Mesothelial cell of epicardium (in vitro differentiated cells): ENCODE measurements at places on chromosomes 4 and X. TPM values are rescaled to one million over a fixed set of nuclear protein-coding genes. Genes with fewer than 3 reads are reported as not detected.
A peak's percentile ranks its signal among the peaks of the same experiment; 100 is the strongest.

PABPC4L gene
- 14.5 to 15.0 TPM (median 14.8 TPM) in 3 replicates for total RNA-seq

DNA sequence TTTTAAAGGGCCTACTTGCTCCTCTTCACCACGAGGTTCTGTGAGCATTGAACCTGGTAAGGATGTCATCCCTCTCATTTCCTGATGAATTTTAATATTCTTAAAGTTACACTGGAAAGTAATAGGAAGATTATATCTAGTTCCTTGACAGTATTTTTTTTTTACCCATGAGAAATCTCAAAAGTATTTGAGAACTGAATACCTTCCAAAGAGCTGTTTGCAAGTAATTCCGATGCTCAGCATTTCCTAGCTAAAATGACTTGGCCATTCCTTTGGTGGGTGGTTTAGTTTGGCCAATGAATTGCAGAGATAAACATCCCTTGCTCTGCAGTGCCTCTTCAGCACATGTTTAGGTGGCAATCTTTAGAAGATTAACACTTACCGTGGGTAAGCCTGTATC lies 110.2 kb upstream of the WDR1 start:
- no peaks in the 10 kb centered on the region for H3K4me1 ChIP-seq
- no peaks in the 10 kb centered on the region for H3K36me3 ChIP-seq
- no peak overlapping the region for H3K4me3 ChIP-seq
- no peak for DNase-seq
- H3K27me3 ChIP-seq, result no peaks in the 10 kb centered on the region

DNA sequence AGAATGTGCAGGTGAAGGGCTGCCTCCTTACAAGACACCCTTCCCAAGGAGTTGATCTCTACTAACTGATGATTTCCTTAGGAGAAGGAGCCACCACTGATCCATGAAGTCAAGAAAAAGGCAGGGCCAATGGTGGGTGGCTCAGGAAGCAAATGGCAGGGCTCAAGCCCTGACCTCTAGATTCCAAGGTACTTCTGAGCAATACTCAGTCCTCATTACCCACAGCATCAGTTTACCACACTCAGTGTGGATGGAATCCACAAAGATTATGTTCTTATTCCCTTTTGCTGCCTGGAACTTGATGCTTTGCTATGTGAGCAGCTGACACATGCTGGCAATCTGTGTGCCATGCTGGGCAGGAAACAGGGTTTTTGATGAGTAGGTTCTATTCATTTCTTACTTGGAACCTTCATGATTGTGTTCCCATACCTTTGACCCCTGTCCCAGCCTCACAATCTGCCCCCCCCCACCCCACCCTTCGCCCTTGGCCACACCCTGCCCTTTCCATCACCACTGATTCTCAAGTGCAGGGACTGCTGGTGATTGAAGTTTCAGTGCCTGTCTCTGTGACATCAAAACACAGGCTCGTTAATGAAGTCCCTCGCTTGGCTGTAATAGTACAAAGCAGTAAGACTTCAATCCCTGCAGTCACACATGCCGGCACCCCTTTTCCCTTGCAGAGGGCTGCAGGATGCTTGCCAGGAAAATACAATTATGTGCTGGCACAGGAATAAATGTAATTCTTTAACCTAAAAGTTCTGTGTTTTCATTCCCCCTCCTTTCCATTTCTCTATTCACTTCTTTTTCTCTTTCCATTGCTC lies 135.6 kb upstream of the GPC4 start:
- H3K36me3 ChIP-seq, result peaks cover 34% of the 10 kb centered on the region
- no peak for DNase-seq
- no peaks in the 10 kb centered on the region for H3K4me1 ChIP-seq
- no peaks in the 10 kb centered on the region for H3K27me3 ChIP-seq
- no peak overlapping the region for H3K4me3 ChIP-seq

DNA sequence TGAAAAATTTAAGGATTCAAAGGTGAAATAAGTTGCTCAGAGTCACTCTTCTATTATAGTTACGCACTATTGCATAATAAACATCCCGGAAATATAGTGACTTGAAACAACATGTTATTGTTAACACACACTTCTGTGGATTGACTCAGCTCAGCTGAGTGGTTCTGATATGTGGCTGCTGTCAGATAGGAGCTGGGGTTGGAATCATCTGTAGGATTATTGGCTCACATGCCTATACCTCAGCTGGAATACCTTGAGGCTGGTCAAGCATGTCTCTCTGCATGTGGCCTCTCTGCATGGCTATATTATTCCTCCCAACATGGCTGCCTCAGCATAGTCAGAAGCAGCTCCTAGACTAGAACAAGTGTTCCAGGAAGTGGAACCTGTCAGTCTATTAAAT lies 486.7 kb upstream of the MAGEB2 start:
- no peak overlapping the region for H3K4me3 ChIP-seq
- DNase-seq, result no peak
- no peaks in the 10 kb centered on the region for H3K4me1 ChIP-seq
- no peaks in the 10 kb centered on the region for H3K36me3 ChIP-seq
- no peak overlapping the region for H3K27ac ChIP-seq
- no peaks in the 10 kb centered on the region for H3K27me3 ChIP-seq

ANK2 gene
- 9.2 to 11.8 TPM (median 10.4 TPM) in 3 replicates for total RNA-seq

- H3K4me3 ChIP-seq, result no peak overlapping the region
- H3K4me1 ChIP-seq, result no peaks in the 10 kb centered on the region
- H3K36me3 ChIP-seq, result peaks cover 49% of the 10 kb centered on the region
- no peak for DNase-seq
- H3K27me3 ChIP-seq, result no peaks in the 10 kb centered on the region
- H3K27ac ChIP-seq, result no peak overlapping the region
These were observed 87.9 kb downstream of the EVC start for GRCh38 chr4:5798946-5799345.

DNA sequence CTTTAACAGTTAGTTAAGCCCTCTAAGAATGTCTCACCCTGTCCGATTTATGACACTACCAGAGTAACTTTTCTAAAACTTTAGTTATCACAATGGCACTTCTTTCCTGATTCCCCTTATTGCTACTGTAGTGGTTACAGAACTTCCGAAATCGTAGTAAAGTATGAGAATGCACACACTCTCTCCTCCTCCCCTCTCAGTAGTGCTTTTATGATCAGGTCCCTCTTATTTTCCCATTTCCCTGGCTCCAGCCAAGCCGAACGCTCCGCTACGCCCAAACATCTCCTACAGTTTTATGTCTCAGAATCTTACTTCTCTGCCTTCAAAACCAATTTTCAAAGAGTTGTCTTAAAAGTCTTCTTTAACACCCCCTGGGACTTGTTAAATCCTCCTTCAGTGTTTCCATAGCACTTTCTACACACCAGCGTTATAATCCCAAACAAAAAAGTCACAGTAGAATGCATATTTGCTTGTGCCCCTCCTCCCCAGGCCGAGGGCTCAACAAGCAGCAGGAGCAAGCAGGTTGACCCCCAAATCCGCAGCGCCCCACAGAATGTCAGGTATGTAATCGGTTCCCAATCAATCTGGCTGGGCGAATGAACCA lies 671 bp downstream of the HPF1 start:
- H3K36me3 ChIP-seq, result peaks cover 4% of the 10 kb centered on the region
- peaks cover 19% of the 10 kb centered on the region for H3K4me1 ChIP-seq
- H3K27ac ChIP-seq, result peak overlapping the region; percentile 52
- H3K27me3 ChIP-seq, result peaks cover 2% of the 10 kb centered on the region

- no peak for DNase-seq
- peaks cover 27% of the 10 kb centered on the region for H3K4me1 ChIP-seq
- H3K36me3 ChIP-seq, result no peaks in the 10 kb centered on the region
- H3K27me3 ChIP-seq, result peaks cover 3% of the 10 kb centered on the region
These were observed 36.2 kb downstream of the ARHGAP10 start for GRCh38 chr4:147768113-147768512.

TRMT44 gene
- 37.9 to 41.7 TPM (median 41.2 TPM) in 3 replicates for total RNA-seq

GRCh38 chr4:187366530-187366929 lies 629.0 kb upstream of the ZFP42 start:
- H3K27me3 ChIP-seq, result no peaks in the 10 kb centered on the region
- no peak overlapping the region for H3K4me3 ChIP-seq
- no peak overlapping the region for H3K27ac ChIP-seq
- H3K4me1 ChIP-seq, result no peaks in the 10 kb centered on the region
- no peaks in the 10 kb centered on the region for H3K36me3 ChIP-seq
- no peak for DNase-seq

DNA sequence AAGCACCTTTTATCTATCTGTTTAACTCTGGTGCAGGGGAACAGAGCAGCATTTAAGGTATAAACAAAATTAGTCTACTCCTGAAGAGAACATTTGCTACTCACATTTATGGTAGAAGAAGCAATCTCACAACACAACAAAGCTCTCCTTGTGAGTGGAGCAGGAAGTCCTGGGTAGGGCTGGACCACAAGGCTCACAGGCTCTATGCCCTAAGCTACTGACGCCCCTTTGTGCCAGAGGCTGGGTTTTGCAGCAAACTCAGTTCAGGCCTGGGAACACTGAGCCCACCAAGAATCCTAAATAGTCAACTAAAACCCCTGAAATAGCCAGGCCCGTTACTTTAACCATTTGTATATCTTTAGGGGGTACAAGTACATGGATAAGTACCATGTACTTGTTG lies 4.7 kb upstream of the ZXDB start:
- no peak for DNase-seq
- no peaks in the 10 kb centered on the region for H3K27me3 ChIP-seq
- peaks cover 9% of the 10 kb centered on the region for H3K4me1 ChIP-seq
- H3K27ac ChIP-seq, result no peak overlapping the region

DNA sequence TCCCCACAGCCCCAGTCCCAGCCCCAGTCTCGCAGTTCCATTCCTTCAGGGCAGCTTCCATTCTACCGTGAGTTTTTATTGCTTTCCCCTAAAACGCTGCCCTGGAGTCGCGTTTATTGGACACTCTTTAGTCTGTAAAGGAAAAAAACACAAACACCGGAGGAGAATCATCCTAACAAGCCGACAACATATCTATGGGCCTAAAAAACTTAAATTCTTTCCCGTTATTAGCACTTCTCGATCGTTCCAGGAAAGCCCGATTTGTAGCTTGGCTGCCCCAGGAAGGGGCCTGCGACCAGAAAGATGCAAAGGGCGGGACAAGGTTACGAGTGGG lies 178.5 kb downstream of the CBR4 start:
- H3K4me3 ChIP-seq, result peak overlapping the region; percentile 90
- DNase-seq, result no peak
- peaks cover 39% of the 10 kb centered on the region for H3K4me1 ChIP-seq
- H3K27ac ChIP-seq, result peak overlapping the region; percentile 94

HSFX2 gene
- not detected in 3 replicates for total RNA-seq

- H3K27me3 ChIP-seq, result no peaks in the 10 kb centered on the region
- no peak overlapping the region for H3K4me3 ChIP-seq
- H3K27ac ChIP-seq, result no peak overlapping the region
- no peak for DNase-seq
- H3K36me3 ChIP-seq, result no peaks in the 10 kb centered on the region
These were observed 68.3 kb upstream of the DDX3X start for GRCh38 chrX:41265615-41266014.

DNA sequence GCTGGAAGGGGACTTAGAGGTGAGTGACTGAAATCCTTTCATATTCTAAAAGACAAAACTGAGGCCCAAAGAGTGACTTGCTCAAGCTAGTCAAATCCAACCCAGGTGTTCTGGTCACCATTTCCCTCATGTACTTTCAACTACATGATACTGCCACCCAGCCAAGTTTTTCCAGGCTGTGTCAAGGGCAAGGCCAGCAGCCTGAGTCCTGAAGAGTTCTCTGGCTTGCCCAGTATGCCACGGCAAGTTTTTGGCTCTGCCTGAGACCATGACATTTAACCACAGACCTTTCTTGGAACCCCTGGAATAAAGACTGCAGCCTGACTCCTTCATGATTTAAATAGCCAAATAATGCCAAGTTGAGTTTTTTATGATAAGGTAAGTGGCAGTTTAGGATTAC lies 10.7 kb upstream of the TMEM164 start:
- H3K27me3 ChIP-seq, result no peaks in the 10 kb centered on the region
- H3K27ac ChIP-seq, result no peak overlapping the region
- peaks cover 2% of the 10 kb centered on the region for H3K4me1 ChIP-seq
